ENCODE measurements at places on chromosomes 2 and 18. TPM values are rescaled to one million over a fixed set of nuclear protein-coding genes. Genes with fewer than 3 reads are reported as not detected.

- peaks cover 16% of the 10 kb centered on the region for H3K4me1 ChIP-seq
- H3K36me3 ChIP-seq, result no peaks in the 10 kb centered on the region
These were observed 4.1 kb upstream of the CD8A start for GRCh38 chr2:86794861-86795260.

GRCh38 chr2:71558300-71559051 is 105.1 kb downstream of the DYSF start:
- no peak overlapping the region for H3K4me3 ChIP-seq
- no peaks in the 10 kb centered on the region for H3K27me3 ChIP-seq
- no peak for DNase-seq
- H3K36me3 ChIP-seq, result peaks cover 100% of the 10 kb centered on the region

GRCh38 chr2:159960414-159960813 is 102.0 kb downstream of the PLA2R1 start:
- no peak overlapping the region for H3K4me3 ChIP-seq
- H3K27ac ChIP-seq, result no peak overlapping the region
- H3K36me3 ChIP-seq, result no peaks in the 10 kb centered on the region
- peaks cover 28% of the 10 kb centered on the region for H3K4me1 ChIP-seq

DNA sequence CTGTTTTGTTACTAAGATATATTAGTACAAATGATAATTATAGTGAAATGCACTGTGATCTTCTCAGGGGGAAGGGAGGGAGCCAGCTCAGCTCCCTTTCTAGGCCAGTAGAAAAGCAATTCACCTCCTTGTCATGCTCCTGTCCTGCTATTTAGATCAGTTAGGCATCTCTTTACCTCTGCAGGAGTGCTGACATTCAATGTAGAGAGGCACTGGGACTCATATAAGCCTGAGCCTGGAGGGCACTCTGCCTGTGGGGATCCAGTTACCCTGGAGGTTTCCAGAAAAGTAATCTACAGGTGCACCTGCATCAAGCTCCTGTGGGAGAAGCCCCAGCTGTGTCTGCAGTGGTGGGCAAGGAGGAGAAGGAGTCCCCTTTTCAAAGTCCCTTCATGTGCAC is 277.0 kb downstream of the CPS1 start:
- no peak for DNase-seq
- no peaks in the 10 kb centered on the region for H3K36me3 ChIP-seq
- no peak overlapping the region for H3K4me3 ChIP-seq
- no peak overlapping the region for H3K27ac ChIP-seq

GCG gene
- not detected for polyA plus RNA-seq
